ENCODE measurements at places on chromosomes 11 and 22.

DNA sequence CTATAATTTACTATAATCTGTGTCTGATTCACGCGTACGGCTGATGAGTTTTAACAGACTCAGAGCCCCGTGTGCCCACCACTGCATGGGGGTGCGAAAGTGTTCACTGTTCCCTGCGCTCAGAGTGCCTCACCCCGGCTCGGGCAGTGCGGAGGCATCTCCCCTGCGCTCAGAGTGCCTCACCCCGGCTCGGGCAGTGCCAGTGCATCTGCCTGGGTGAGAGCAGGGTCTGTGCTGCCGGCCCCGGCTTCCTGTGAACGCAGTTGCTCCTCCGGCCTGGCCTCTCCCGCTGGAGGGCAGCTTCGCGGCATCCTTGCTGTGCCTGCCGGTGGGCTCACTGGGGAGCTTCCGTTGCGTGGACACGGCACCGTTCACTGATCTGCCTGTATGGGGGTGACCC is 14.2 kb downstream of the PTDSS2 start:
- DNase-seq, result no peak

DNA sequence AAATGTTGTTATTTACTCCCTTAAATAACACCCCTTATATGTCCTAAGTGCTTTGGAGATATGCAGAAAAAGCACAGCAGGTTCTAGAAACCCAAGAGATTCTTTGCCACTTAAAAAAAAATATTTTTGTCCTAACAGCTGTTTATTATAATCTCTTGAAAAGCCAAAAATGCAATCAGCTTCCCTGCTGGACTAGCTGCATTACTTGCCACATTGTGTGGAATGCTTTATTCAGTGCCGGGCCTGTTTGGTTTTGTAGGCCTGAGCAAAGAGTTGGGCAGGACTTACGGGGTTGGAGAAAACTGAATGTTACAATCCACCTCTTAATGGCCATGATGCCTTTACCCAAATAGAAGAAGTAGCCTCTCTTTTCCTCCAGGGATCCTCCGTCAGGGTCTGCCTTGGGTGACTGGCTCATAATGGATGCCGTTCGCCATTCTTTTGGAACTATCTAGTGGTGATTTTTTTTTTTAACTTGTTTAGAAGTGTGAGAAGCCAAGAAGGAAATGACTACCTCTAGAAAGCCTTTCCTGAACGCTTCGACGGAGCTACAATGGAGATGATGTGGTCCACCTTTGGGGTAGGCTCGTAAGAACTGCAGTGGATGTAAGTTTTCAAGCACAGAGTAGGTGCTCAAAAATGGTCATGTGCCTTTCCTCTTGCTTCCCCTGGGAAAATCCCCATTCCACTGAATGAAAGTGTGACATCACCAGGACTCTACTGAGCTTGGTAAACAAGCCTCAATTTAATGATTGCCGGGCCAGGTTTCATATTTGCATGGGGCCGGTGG is 241.3 kb upstream of the NCAM1 start:
- no peak for DNase-seq

DNA sequence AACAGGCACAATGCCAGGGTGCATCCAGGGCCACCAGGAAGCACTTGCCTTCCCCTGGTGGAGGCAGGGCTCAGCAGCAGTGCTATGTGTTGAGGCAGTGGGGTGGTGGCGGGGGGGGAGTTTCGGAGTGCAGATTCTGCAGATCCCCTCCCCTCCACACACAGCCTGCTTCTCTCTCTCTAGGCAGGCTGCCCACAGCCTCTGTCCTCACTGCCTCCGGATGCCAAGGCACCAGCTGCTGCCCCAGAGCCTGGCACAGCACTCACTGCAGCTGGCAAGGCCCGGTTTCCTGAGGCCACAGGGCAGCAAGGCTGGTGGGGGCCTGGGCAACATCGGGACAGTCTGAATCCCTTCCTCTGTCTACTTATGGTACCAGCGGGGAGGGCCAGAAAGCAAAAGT is 35.8 kb downstream of the NRXN2 start:
- DNase-seq, result no peak

- DNase-seq, result no peak
These were observed 204.7 kb upstream of the GUCY1A2 start for GRCh38 chr11:107222916-107223460.

DNA sequence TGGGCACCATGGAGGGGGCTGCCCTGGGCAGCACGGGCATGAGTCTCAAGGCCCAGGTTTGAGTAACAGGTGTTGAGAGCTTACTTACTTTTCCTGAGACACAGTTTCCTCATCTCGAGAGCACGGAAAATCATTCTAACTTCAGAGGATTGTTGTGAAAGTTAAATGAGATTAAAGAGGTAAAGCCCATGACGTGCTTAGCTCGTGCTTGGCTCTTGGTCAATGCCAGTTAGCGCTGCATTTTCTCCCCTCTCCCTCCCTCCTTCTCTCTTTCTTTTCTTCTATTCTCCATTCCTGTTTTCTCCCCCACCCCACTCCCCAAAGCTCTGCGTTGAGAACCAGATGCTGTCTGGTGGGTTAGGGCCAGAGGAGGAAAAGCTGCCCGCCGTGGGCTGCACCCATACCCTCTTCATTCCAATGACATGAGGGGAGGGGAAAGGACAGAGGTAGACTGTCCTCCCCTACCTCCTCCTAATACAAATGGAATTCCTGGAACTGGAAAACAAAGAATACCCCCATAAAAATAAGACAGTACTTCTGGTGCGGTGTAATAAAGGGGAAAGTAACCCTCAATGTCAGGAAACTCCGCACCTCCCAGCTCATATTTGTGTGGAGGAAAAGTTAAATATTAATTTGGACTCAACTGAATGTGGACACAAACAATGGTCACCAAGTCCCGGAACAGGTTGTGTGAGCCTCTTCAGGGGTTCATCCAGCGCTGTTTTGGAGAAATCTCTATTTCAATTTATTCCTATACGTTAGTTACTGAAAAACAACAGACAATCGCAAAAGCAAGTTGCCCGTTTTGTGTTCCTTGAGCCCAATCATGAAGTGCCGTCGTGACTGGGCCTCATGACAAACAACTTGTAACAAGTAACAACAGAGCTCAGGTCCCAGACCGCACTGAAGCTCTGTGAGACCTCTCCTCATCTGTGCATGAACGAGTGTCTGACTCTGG is 54.8 kb upstream of the B3GAT1 start:
- no peak for DNase-seq

DNA sequence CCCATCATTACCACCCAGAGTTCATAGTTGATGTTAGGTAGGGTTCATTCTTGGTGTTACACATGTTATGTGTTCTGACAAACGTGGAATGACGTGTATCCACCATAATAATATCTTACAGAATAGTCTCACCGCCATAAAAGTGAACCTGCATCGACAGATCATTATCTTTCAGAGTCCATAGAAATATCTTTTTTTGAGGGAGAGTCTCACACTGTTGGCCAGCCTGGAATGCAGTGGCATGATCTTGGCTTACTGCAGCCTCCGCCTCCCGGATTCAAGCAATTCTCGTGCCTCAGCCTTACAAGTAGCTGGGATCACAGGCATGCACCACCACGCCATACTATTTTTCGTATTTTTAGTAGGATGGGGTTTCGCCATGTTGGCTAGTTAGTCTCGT is 113.9 kb downstream of the BCR start:
- DNase-seq, result no peak

GRCh38 chr11:102238391-102238821 is 78.9 kb upstream of the BIRC3 start:
- no peak for DNase-seq

DNA sequence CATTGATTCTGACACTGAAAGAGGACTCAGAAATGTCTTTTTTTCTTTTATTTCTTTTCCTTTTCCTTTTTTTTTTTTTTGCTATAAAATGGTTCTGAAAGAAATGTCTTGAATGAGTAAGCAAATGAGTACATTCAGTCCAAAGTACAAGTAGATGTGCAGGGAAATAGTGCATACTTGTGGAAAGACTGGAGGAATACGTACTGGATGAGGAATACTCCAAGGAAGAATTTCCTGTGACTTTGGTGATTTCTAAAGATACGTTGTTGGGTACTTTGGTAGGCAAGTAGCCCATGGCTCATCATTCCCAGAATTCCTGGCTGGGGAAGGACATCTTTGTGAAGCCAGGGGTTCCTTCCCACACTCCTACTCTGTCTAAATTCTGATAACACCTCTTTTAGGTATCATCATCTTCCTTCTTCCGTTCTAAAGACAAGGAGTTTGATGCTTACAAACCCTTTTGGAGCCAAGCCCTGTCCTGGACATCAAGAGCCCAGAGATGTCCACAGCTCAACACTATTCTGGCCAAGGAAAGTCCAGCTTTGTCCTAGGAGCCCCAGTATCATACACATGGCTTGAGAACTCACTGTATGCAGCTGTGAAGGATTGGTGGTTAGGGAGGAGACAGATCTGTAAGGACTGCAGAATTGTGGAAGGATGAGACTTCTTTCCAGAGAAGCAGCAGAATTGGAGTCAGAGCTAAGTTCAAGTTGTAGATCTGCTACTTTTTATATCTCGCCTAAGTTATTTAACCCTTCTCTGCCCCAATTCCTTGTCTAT is 4.8 kb upstream of the NUP98 start:
- peak; percentile 86 for DNase-seq

GRCh38 chr22:23784215-23784732 is 2.5 kb upstream of the SMARCB1 start:
- peak; percentile 82 for DNase-seq

GRCh38 chr11:93668171-93668570 is 6.7 kb downstream of the CEP295 start:
- DNase-seq, result peak; percentile 28

DNA sequence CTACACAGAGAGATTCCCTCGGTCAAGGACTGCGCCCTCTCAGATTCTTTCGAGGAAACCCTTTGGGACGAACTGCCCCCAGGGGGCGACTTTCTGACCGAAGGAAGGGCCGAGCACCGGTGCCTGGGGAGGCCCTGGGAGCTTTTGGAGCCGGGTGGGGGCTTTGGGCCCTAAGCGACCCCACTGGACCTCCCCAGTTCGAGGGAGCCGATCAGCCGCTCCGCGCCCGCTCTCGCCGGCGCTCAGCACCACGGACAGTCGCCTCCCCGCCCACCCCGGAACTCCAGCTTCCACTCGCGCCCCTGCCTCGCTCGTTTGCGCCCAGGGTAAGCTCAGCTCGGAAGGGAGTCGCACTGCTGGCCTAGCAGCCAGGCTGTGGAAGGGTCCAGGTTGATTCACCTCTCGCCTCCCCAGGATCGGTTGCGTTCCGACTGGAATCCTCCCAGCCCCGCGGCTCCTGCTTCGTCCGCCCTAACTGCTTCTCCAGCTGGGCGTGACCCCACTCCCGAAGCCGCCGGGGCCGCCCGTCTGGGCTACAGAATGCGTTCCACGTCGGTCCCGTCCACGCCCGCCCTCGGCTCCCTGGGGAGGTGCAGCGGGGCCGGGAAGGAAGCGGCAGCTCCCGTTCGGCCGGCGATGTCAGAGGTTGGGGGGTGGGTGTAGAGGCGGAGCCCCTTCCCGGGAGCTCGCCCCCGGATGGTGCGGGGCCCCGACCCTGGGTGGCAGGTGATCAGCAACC is 428 bp downstream of the SCN3B start:
- DNase-seq, result peak; percentile 53

DNA sequence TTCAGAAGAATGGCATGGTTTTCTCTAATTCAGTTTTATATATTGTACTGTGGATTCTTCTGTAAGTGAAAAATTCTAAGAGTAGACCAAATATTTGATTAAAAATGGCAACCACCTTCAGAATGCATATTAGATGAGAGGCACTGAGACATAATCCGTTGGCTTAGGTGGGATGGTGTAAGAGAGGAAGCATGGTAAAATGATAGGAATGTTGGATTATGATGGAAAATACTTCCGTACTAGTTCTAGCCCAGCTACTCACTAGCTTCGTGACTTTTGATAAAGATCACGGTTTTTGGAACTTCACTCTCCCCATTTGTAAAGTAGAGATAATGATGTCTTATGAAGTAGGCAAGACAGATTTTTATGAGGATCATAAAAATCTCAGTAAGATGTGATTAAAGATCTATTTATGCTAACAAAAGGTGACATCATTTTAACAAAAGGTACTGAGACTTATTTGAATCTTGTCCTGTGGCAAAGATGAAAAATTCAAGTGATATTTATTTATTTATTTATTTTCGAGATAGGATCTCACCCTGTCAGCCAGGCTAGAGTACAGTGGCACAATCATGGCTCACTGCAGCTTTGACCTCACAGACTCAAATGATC is 37.5 kb downstream of the UVRAG start:
- peak; percentile 41 for DNase-seq

DNA sequence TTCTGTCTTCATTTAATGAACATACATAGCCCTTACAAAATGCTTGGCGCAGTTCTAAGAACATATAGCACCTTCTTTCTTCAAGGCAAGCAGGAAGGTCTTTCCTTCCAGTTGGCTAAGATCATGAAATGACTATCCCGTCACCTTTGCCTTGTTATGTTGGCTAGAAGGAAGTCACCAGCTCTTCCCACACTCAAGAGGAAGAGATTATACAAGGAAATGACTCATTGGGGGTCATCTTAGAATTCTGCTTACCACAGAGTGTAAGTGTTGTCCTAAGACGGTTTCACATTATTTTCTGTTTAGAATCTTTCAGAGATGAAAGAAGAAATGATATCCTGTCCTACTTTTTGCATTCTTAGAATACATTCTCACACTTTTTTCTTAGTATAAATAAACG is 808.0 kb upstream of the LUZP2 start:
- peak; percentile 45 for DNase-seq

- DNase-seq, result peak; percentile 48
These were observed 230.4 kb upstream of the MTNR1B start for GRCh38 chr11:92739041-92739440.

DNA sequence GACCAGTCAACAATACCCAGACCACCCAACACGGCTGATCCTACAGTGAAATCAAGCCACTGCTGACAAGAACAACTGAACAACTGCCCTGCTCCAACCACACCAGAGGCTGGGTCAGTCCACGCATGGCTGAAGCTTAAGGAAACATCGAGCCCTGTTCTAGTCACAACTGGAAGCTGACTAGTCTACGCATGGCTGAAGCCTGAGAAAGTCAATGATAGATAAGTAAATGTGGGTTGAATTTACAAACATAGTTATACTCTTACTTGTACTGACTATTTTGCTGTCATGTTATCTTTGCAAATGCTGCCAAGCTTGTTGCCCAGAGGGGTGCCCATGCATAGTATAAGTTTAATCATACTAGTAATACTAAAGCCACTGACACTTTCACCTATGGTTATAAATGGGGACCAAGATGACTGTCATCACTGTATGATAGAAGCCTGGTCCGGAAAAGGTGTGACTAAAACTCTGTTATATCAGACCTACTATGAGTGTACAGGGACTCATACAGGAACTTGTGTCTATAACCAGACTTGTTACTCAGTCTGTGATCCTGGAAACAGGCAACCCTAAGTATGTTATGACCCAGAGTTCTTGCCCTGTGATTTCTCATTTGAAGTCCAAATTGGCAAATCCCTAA is 43.4 kb upstream of the GLYAT start:
- DNase-seq, result no peak

DNA sequence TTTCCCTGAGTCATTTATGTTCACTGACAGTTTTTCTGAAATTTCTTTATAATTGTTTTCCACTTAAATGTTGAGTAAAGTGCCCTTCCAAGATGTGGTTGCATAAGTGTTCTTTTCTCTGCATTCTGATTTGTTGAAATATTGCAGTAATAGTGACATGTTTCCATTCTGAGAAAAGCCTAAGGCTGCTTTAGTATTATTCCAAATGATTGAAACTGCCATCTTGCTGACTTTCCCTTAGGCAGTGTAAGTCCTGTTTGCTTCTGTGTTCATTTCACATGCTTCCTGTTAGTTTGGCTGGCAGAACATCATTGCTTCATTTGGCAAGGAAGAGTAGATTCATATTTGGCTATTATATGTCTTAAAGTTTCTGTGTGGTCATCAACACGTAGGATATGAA is 146.5 kb downstream of the ELP4 start:
- DNase-seq, result peak; percentile 39

GRCh38 chr22:47392729-47393128 is 630.3 kb downstream of the TBC1D22A start:
- no peak for DNase-seq

- peak; percentile 72 for DNase-seq
These were observed 28.3 kb downstream of the SERHL2 start for GRCh38 chr22:42581762-42582716.
